ENCODE measurements at places on chromosomes 7 and 10.

GRCh38 chr10:4656576-4657194 is 169.3 kb upstream of the AKR1E2 start:
- H3K27ac ChIP-seq = no peak overlapping the region
- H3K27me3 ChIP-seq = peaks cover 13% of the 10 kb centered on the region
- no peak overlapping the region for H3K4me3 ChIP-seq

DNA sequence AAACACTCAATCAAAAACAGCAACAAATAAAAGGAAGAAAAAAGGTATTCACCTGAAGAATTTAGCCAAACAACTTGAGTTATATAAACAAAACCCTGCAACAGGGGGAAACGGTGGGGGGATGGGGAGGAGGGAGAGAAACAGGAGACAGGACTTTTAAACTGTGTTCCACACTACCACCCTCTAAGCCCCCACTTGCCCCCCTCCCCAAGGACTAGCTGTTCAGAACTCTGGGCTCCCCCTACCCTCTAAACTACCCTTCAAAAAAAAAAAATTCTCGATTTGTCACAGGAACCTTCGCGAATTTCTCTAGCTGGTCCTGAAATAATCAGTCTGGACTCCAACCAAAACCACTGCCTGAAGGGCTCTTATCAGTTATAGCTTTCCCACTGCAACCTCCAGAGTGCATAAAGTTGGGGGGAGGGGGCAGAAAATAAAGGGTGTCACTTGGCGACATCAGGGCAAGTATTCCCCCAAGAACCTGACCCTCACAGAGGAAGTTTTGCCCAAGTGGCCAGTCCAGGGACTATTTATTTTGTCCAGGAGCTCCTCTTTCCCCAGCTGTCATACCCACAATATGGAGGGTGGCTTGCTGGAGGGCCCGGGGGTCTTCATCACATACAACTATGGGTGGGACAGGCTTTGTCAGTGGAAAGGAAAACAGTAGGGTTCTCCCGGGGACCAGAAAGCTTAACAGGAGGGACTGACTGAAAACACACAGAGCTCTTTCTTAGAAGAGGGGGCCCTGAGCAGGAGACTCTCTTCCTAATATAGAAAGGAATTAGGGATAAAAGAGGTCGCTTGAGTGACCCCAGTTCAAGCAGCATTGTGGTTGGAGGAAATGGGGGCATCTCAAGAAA is 1.3 kb downstream of the UBE2H start:
- H3K27ac ChIP-seq = no peak overlapping the region
- no peak overlapping the region for H3K4me3 ChIP-seq
- H3K4me1 ChIP-seq = peaks cover 12% of the 10 kb centered on the region
- peaks cover 2% of the 10 kb centered on the region for H3K36me3 ChIP-seq
- H3K27me3 ChIP-seq = no peaks in the 10 kb centered on the region

DNA sequence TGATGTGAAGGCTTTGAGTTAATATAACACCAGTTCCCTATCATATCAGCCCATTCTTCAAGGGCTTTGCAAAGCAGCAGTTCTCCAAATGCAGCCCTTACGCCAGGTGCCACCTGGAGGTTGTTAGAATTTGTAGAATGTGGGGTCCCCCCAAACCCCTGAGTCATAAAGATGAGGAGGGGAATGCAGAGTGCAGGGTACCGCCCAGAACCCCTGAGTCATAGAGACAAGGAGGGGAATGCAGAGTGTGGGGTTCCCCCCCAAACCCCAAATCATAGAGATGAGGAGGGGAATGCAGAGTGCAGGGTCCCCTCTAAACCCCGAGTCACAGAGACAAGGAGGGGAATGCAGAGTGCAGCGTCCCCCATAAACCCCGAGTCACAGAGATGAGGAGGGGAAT is 605.8 kb downstream of the PTPRN2 start:
- peaks cover 2% of the 10 kb centered on the region for H3K36me3 ChIP-seq
- H3K4me1 ChIP-seq = no peaks in the 10 kb centered on the region
- H3K27me3 ChIP-seq = peaks cover 4% of the 10 kb centered on the region
- no peak overlapping the region for H3K27ac ChIP-seq
- no peak overlapping the region for H3K4me3 ChIP-seq

GRCh38 chr7:95545673-95546072 is 50.6 kb downstream of the PDK4 start:
- H3K36me3 ChIP-seq = peaks cover 2% of the 10 kb centered on the region
- H3K27ac ChIP-seq = no peak overlapping the region
- H3K4me3 ChIP-seq = no peak overlapping the region
- H3K27me3 ChIP-seq = peaks cover 43% of the 10 kb centered on the region

- H3K4me3 ChIP-seq = no peak overlapping the region
- H3K4me1 ChIP-seq = peaks cover 31% of the 10 kb centered on the region
- DNase-seq = no peak
- no peaks in the 10 kb centered on the region for H3K27me3 ChIP-seq
- peak overlapping the region; percentile 53 for H3K27ac ChIP-seq
- peaks cover 4% of the 10 kb centered on the region for H3K36me3 ChIP-seq
These were observed 9.6 kb downstream of the TRIM56 start for GRCh38 chr7:101094791-101095375.

DNA sequence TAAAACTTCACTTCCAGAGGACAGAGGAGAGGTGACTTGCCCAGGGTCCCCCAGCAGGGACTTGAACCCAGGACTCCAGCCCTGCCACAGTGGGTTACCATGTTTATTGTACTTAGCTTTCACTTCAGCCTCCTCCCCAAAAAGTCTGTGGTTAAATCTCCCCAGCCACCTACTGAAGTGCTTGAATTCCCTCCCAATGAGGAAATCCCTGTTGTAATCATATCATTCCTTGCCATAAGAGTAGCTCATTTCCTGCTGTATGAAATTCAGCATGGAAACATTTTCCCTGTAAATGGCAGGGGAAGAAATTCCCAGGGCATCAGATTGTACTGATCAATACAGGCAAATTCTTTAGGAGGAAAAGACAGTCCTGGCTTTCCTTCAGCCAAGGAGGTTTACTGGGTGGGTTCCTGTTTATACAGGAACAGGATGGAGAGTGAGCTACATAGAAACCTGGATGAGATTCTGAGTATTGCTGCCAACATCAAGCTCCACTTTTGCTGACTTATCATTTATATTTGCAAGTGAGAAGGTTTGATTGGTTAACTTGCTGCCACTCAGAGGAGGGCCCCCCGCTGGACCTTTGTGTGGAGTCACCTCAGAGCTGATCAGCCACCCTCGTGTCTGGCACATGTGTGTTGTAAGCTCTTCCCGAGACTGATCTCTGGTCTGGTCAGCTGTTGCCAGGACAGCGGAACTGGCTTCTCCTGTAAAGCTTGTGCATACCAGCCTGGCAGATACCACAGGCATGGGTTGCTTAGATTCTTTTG is 16.4 kb upstream of the PDZD8 start:
- no peak for DNase-seq
- H3K27ac ChIP-seq = peak overlapping the region; percentile 53
- no peaks in the 10 kb centered on the region for H3K4me1 ChIP-seq
- H3K27me3 ChIP-seq = peaks cover 57% of the 10 kb centered on the region

DNA sequence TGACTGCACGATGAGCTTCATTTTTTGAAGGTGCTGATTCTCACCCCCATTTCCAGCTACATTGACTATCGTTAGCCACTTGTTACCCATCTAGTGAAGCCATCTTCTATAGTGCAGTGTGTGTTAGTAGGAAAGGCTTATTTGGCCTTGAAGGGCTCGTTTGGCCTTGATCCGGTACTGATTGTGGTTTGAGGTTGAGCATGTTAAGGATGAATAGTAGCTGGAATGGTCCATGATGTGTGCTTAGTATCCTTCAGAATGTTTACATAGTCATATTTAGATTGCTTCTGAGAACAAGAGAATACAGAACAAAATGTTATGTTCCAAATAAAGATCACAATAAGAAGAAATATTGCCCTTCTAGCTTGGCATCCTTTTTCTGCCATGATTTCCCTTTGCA is 591.5 kb downstream of the AUTS2 start:
- peaks cover 2% of the 10 kb centered on the region for H3K36me3 ChIP-seq
- peaks cover 4% of the 10 kb centered on the region for H3K27me3 ChIP-seq
- DNase-seq = no peak
- no peaks in the 10 kb centered on the region for H3K4me1 ChIP-seq

- H3K27me3 ChIP-seq = peaks cover 41% of the 10 kb centered on the region
- H3K4me3 ChIP-seq = no peak overlapping the region
These were observed 12.3 kb downstream of the ADARB2 start for GRCh38 chr10:1724921-1725488.

DNA sequence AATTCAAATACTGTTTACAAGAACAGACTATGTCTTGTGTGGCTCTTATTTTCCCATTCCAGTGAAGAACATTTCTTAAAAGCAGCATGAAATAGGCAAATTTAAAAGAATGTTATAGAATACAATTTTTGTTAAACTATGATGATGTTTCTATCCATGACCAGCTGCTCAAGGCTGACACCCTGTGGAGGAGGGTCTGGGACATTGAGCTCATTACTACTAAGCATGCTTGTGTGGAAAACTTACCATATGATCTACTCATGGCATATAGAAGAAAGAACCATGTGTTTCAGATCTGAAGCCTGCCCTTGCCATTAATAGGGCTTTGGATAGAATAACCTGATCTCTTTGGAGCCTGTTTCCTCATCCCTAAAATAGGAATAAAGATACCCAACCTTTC is 125.0 kb downstream of the FOXP2 start:
- H3K27me3 ChIP-seq = peaks cover 17% of the 10 kb centered on the region
- H3K36me3 ChIP-seq = no peaks in the 10 kb centered on the region
- no peak overlapping the region for H3K4me3 ChIP-seq
- no peaks in the 10 kb centered on the region for H3K4me1 ChIP-seq

- H3K4me1 ChIP-seq = no peaks in the 10 kb centered on the region
- DNase-seq = no peak
- H3K36me3 ChIP-seq = no peaks in the 10 kb centered on the region
- no peaks in the 10 kb centered on the region for H3K27me3 ChIP-seq
- H3K4me3 ChIP-seq = no peak overlapping the region
- no peak overlapping the region for H3K27ac ChIP-seq
These were observed 112.2 kb upstream of the HGF start for GRCh38 chr7:81882086-81882485.

DNA sequence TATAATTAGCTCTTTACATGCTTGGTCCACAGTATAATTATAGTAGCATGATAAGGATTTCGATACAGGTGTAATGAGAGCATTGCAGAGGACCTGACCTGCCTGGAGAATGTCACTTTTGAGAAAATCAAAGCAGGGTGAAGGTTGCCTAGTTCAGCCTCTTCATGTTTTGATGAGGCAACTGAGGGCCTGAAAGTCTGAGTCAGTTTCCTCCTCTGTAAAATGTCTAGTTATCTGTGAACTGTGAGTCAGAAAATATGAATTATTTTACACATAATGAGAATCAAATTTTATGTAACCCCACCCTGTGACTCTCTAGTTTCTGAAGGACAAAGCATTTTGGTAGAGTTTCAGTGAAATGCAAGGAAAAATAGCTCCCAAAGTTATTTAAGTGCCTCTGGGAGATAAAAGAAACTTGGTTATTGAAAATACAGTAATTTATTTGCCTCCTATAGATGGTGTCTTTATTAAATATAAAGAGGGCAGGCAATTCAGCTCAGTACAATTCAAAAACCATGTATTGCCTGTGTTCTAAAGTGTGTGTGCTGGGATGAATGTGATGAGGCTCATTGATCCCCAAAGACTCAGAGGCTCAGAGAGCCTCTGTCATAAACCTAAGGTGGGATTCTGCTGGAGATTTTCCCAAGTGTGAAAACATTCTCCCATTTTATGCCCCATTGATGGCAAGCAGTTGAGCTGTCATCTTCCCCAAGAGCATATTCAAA is 37.3 kb upstream of the SAMD9L start:
- H3K4me1 ChIP-seq = no peaks in the 10 kb centered on the region
- DNase-seq = no peak
- H3K27me3 ChIP-seq = peaks cover 32% of the 10 kb centered on the region
- H3K4me3 ChIP-seq = no peak overlapping the region
- no peak overlapping the region for H3K27ac ChIP-seq

DNA sequence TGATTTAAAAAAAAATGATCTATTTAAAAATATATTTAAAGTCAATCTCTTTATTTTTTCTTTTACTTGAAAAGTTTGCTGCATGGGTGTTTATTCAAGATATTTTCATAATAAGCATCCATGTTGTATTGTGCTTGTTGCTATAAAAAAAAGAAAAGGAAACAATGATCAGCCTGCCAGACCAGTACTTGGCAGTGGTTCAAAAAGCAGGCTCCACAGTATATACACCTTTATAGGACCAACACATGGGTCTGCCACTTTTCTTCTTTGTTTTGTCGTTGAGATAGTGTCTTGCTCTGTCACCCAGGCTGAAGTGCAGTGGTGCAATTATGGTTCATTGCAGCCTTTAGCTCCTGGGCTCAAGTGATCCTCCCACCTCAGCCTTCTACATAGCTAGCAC is 228.0 kb downstream of the TWIST1 start:
- no peaks in the 10 kb centered on the region for H3K36me3 ChIP-seq
- H3K27ac ChIP-seq = no peak overlapping the region
- no peaks in the 10 kb centered on the region for H3K27me3 ChIP-seq
- H3K4me3 ChIP-seq = no peak overlapping the region
- H3K4me1 ChIP-seq = no peaks in the 10 kb centered on the region

DNA sequence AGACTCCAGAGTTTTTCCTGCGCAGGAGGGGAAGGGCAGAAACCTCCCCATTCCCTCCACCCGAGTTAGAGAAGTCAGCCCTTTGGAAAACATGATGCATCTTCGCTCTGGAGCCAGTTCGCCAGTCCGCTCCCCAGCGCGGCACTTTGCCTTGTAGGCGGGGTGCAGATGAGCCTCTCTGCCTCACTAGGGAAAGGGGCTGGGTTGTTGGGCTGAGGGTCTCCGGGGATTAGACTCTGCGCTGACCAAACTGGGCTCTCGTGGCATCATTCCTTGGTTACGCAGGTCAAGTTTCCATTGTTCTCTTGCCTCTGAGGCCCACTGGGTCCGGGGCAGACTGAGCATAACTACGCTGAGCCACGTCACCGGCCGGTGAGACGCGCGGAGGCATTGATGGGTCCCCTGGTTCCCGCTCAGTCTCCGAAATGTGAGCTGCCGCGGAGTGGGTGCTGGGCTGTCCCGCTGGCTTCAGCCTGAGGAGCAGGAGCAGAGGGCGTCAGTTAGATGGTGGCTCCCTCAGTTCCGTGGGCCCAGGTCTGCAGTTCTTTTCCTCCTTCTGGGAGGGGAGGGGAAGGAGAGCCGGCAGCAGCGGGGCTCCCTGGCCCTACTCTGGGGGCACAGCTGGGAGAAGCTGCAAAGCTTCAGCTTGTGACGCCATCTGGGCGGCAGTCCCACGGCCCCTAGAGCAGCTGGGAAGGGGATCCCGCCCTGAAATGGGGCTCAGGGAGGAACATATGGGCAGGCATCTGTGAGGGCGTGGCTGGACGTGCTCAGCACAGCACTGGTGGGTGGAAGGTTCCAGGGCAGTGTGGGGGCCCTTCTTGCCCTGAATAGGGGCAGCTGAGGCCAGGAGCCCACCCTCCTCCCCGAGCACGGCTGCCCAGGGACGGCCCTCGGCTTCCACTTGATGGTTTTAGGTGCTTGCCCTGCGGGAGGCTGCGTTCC is 121.3 kb upstream of the BTBD16 start:
- no peaks in the 10 kb centered on the region for H3K4me1 ChIP-seq
- H3K4me3 ChIP-seq = no peak overlapping the region
- H3K36me3 ChIP-seq = no peaks in the 10 kb centered on the region
- no peak overlapping the region for H3K27ac ChIP-seq
- no peak for DNase-seq

- H3K4me1 ChIP-seq = no peaks in the 10 kb centered on the region
- no peak overlapping the region for H3K4me3 ChIP-seq
- peaks cover 27% of the 10 kb centered on the region for H3K27me3 ChIP-seq
- no peak for DNase-seq
- no peaks in the 10 kb centered on the region for H3K36me3 ChIP-seq
- H3K27ac ChIP-seq = no peak overlapping the region
These were observed 205.8 kb upstream of the GRB10 start for GRCh38 chr7:50988465-50988864.

GRCh38 chr7:40717242-40717641 is 582.4 kb downstream of the SUGCT start:
- no peaks in the 10 kb centered on the region for H3K27me3 ChIP-seq
- no peaks in the 10 kb centered on the region for H3K4me1 ChIP-seq
- no peak overlapping the region for H3K27ac ChIP-seq
- no peak for DNase-seq
- H3K36me3 ChIP-seq = peaks cover 2% of the 10 kb centered on the region
